ENCODE measurements at places on chromosomes 13 and 19. TPM values are rescaled to one million over a fixed set of nuclear protein-coding genes. Genes with fewer than 3 reads are reported as not detected.

DNA sequence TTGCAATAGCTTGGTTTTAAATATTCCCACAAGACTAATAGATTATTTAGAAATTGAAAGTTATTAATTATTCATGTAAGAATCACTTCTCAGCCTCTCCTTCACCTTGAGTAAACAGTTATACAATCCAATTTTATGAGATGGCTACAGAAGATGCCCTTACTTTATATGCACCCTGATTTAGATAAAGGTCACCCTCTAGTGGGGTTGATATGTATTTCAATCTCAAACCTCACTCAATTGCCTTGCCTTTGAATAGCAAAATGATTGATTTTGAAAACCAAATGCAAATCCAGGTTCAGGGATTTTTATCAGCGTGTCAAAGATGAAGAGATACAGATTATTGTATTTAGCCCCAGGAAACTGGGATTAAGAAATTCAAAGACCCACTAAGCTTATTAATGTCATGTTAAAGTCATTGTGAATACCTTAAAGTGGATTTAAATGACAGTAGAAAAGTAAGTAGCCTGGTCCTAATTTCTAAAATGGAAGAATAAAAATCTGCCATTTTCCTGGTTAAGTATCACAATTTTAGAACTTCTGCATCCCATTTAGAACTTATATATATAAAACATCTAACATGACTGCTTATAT is 305.1 kb downstream of the ITGBL1 start:
- DNase-seq = no peak

GRCh38 chr13:107512551-107512950 is 702.8 kb downstream of the LIG4 start:
- no peak for DNase-seq

DNA sequence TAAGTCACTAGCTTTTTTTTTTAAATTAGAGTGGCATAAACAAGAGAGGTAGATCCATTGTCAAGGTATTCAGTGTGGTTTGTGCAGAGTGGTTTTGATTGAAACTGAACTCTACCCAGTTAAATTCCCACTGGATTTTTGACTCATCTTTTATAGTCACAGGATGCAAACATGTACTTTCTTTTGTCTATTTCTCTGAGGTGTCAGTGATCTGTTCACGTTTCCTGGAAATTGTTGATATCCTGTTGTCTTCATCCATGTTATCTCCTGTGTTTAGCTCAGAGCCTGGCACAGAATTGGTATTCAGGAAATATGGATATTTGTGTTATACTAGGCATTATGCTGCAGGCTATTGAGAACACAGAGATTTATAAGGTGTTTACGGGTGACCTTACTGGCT is 119.7 kb downstream of the PCCA start:
- DNase-seq = no peak

- DNase-seq = no peak
These were observed 8.6 kb downstream of the AKAP11 start for GRCh38 chr13:42280537-42280936.

GRCh38 chr13:28545583-28546333 is 50.8 kb upstream of the FLT1 start:
- DNase-seq = no peak

ZNF429 gene
- 10.9 TPM for total RNA-seq

DNA sequence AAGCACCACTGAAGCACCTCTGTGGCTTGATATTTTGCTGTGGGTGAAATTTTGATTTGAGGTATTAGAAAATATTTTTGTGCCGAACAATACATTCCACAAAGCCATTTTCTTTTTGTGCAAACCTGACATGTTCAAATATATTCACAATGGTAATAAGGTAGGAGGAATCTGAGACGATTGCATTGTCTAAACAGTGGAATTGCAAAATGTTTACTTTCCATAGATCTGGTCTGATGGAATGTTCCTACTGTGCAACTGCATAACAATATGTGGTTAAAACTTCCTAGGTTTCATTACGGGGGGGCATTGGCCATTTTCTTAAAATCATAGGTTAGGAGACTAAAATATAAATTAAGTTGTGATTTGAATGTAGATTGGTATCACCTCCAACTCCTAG is 42.7 kb upstream of the AKAP11 start:
- DNase-seq = no peak

SIGLEC8 gene
- not detected for total RNA-seq

GRCh38 chr19:17703824-17704463 is 15.3 kb upstream of the MAP1S start:
- peak; percentile 73 for DNase-seq

- DNase-seq = no peak
These were observed at the start of gene LYL1 for GRCh38 chr19:13102666-13103580. LYL1 (minus strand) TSS chr19:13102858; CDS start chr19:13101171, 1,687 bp downstream.

- DNase-seq = no peak
These were observed at the start of gene LRG1 for GRCh38 chr19:4539693-4540581. LRG1 (minus strand) TSS chr19:4540036; CDS start chr19:4540013, 23 bp downstream.

DNA sequence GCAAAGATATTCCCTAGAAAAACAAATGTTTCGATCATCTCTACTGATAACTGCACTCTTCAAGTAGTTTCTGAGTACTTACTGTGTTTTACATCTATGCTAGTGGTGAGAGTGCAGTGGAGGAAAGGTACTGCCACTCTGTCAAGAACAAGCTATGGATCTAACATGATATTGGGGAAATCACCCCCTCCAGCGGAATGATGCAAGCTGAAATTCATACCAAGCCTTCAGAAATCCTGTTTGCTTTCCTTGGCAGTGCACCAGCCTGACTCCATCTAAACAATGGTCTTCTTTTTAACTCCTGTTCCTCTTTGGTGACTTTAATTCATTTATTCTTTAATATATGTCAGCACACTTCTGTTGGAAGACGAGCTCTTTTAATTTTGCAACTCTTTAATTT is 238.0 kb downstream of the PCDH9 start:
- DNase-seq = no peak

- DNase-seq = peak; percentile 92
These were observed 3.6 kb downstream of the PRMT1 start for GRCh38 chr19:49680421-49681351.

GRCh38 chr13:72931311-72931710 is 127.5 kb upstream of the KLF5 start:
- no peak for DNase-seq

GRCh38 chr19:46347985-46348384 is 1.1 kb downstream of the PPP5C start:
- DNase-seq = no peak

DNA sequence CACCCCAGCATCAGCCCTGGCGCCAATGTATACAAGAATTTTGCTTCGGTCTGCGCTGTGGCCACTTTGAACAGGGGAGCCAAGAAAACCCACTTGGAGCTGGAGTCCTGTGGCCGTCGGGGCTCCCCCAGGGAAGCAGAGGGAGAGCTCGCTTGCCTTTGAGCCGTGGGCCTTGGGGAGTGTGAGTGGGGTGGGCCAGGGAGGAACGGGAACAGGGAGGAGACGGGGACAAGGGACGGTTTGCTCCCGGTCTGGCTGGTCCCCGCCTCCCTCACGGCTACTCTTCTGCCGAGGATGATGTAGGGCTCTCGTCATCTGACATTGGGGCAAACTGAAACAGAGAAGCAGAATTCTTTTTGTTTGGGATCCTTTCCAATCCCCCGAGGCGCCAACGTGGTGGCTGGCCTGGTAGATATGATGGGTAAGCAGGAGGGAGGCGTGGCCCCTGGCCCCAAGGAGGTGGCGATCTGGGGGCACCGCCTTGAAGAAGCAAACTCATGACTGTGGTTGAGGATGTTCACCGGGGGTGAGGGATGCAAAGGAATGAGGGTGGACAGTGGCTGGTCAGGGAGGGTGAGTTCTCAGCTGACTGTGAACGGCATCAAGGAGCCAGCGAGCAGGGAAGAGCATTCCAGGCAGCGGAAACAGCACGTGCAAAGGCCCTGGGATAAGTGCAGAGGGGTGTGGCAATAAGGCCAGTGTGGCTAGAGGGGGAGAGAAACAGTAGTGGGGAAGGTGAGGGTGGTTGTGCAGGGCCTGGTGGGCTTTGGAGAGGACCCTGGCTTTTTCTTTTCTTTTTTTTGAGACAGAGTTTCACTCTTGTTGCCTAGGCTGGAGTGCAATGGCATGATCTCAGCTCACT is 10.9 kb upstream of the SPC24 start:
- no peak for DNase-seq

GRCh38 chr19:51111606-51112005 is 3.4 kb upstream of the CTU1 start:
- DNase-seq = peak; percentile 15

GRCh38 chr19:46412650-46413261 is 608 bp downstream of the CCDC8 start:
- DNase-seq = no peak

ZFP82 gene
- 3.3 TPM for total RNA-seq

ZNF552 gene
- total RNA-seq = 10.9 TPM

All from natural killer cell treated with Interleukin-12 subunit alpha and Interleukin-12 subunit beta and Interleukin-15 and Interleukin-18, amount 100 ng/mL, for 72 hours (primary cell).